ENCODE measurements at places on chromosomes 5 and 9. TPM values are rescaled to one million over a fixed set of nuclear protein-coding genes. Genes with fewer than 3 reads are reported as not detected.

SLC34A1 gene
- total RNA-seq, result not detected

DNA sequence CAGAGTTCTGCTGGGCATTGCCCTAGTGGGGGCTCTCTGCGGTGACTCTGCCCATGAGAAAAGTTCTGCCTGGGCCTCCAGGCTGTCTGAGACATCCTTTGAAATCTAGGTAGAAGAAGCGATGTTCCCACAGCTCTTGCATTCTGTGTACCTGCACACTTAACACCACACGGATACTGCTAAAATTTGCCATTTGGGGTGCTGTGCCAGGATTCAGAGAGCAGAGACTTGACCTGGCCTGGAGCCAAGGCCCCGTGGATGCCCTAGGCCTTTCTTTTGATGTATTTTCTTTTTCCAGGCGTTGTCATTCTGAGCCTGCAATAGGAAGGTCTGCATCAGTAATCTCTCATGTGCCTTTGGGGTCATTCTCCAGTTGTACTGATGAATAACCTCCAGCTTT, 89.3 kb upstream of the IL12B start:
- no peak for DNase-seq

GRCh38 chr5:116023619-116024018, 8.7 kb upstream of the ARL14EPL start:
- no peak for DNase-seq

FBXO38 gene
- total RNA-seq, result 121 TPM

LCNL1 gene
- not detected for total RNA-seq

- no peak for DNase-seq
Observed at GRCh38 chr9:109120204-109120789, 550 bp upstream of the TMEM245 start.

Data from thoracic aorta (tissue), 2 donors.